ENCODE measurements at places on chromosomes 13 and 19.

DNA sequence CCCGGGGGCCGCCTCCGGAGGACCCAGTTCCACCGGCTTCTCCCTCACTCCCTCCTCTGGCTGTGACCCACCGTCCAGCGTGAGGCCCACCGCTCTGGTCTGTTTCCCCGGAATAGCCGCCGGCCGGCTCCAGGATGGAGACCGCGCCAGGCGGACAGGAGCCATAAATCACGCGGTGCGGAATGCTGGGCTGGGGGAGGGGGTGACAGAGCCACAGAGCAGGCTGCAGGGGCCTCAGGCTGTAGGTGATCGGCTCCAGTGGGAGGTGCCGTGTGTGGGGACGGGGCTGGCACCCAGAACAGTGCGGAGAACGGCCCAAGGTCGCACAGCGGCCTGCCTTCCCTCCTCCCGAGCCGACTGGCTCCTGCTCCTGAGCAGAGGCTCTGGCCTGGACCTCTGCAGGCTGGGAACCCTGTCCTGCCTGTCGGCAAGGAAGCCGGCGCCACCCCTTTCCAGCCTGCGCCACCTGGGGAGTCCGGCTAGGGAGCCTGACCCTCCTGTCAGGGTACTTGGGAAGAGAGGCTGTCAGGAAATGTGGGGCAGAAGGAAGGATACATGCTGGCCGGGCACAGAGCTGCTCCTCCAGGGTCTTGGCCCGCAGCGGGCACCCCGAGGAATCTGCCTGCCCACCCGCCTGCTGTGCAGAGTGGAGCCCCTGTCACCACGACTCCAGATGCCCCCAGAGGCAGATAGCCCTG, 8.3 kb downstream of the PIAS4 start:
- no peak for DNase-seq

- no peak for DNase-seq
Measured at GRCh38 chr19:4390567-4391305, 9.6 kb downstream of the SH3GL1 start.

DNA sequence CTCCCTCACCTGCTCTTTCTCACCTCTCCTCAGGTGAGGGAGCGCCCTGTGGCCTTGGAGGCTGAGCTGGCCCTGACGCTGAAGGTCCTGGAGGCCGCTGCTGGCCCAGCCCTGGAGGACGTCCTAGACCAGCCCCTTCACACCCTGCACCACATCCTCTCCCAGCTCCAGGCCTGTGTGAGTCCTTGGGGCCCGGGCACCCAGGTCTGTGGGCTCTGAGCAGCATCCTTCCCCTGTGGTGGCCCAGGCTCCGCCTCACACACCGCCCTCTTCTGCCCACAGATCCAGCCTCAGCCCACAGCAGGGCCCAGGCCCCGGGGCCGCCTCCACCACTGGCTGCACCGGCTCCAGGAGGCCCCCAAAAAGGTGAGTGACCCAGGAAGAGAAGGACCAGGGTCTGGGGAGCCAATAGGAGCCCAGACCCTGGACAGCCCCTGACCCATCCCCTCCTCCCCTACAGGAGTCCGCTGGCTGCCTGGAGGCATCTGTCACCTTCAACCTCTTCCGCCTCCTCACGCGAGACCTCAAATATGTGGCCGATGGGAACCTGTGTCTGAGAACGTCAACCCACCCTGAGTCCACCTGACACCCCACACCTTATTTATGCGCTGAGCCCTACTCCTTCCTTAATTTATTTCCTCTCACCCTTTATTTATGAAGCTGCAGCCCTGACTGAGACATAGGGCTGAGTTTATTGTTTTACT, 1.9 kb downstream of the IFNL1 start:
- DNase-seq, result no peak

DNA sequence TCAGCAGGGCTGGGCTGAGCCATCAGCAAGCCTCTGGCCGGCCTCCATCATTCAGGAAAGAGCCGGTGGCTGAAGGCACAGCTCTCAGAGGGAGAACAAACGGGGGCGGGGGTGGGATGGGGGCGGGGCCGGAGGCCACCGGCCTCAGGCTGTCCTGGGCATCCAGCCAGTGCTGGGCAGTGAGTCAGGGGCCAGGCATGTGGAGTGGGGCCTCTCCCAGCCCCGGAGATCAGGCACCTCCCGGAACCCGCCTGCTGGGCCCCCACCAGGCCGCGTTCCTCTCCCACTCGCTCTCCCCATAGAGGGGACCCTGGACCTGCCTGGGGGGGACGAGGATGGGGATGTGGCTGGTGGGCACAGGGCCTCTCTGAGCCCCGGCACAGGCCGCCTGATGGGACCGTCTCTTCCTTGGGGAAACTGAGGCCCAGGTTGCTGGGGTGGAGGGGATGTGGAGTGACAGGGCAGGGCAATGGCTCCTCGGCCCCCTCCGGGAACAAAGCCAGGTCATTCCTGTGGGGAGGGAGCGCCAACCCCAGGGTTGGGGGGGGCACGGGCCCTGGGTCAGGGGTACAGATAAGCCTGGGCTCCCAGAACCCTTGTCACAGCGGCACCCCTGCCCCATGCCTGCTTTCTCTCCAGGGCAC, 12.9 kb downstream of the SPC24 start:
- DNase-seq, result no peak

GRCh38 chr13:46339035-46339666, 47.9 kb downstream of the RUBCNL start:
- no peak for DNase-seq

GRCh38 chr13:50884265-50884664, 25.3 kb upstream of the RNASEH2B start:
- DNase-seq, result no peak

- no peak for DNase-seq
Measured at GRCh38 chr19:5977222-5977784, 637 bp downstream of the RANBP3 start.

GRCh38 chr13:112003396-112003795, 63.6 kb upstream of the SOX1 start:
- DNase-seq, result no peak

GRCh38 chr19:38197937-38198704, 25.9 kb downstream of the DPF1 start:
- peak; percentile 18 for DNase-seq

- DNase-seq, result peak; percentile 86
Measured at GRCh38 chr19:5824751-5825150, 14.8 kb downstream of the FUT6 start.

DNA sequence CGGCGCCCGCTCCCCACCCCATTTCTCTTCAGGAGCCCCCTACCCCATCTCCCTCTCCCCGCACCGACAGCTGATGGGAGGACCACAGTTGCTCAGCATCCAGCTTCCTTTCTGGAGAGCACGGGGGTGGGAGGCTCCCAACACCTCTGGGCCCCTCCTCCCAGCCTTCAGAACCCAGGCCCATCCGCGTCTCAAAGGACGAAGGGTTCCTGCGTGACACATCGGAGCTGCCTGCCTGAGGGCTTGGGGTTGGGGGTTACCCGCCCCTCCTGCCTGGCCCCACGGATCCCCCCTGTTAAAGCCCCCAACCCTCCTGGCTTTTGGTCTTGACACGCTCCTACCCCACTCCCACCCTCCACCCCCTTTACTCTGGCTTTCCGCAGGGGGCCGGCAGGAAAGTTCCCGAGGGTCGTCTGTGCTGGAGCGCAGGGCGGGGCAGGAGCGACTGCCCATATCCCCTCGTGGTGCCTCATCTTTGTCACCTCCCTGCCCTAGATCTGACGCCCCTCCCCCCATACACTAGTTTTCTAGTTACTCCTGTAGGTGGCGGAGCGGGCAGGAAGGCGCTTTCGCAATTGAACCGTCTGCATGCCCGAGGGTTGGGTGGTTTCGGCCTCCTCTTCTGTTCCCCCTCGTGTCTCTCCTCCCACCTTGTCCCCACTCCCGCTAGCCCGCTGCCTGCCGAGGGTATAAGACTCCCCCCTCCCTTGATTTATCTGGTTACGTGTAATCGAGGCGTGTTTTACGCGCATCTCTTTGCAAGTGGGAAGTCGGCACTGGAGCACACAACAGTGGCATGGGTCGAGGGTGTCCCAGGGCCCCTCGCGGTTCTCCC, 924 bp downstream of the TRAPPC5 start:
- DNase-seq, result peak; percentile 79

DNA sequence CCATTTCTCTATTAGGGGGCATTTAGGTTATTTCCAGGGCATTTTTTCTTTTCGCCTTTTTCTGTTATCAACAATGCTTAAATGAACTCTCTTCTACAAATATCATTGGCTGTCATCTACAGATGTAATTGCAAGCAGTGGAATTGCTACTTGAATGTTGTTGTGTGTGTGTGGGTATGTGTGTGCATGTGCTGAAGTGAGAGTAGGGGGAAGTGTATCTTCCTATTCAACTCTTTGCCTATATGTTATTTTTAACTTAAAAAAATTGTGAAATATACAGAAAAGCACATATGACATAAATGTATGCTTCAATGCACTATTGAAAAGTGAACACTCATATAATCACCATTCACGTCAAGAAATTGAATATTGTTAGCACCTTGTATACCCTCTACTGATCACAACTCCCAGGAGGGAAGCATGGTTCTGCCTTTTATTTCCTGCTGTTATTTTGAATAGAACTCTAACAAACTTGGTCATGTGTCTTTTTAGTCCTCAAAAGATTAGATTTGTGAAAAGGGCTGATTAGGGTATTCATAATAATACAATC, 24.7 kb downstream of the WDFY2 start:
- no peak for DNase-seq

DNA sequence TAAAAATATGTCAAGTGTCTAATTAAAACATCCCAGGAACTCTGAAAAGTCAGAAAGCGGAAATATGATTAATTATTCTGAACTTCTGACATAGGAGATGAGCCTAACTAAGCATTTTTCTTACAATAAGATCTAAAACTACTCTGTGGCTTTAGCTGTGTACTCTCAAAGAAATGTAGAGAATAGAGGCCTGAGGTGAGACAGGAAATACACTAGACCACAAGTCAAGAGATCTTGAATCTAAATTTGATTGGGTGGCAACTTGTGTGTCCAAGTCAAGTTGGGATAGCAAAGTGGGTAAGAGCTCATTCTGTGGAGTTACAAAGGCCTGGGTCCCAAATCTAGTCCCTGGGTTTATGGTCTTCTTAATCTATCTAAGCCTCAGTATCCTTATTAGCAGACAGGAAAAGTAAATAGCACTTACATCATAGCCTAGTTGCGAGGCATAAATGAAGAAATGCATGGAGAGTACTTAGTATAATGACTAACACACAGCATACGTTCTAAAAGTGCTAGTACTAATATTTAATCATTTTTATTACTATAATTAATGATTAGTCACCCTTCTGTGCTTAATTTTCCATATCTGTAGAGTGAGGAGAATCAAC, 9.4 kb upstream of the LRRC63 start:
- DNase-seq, result no peak

DNA sequence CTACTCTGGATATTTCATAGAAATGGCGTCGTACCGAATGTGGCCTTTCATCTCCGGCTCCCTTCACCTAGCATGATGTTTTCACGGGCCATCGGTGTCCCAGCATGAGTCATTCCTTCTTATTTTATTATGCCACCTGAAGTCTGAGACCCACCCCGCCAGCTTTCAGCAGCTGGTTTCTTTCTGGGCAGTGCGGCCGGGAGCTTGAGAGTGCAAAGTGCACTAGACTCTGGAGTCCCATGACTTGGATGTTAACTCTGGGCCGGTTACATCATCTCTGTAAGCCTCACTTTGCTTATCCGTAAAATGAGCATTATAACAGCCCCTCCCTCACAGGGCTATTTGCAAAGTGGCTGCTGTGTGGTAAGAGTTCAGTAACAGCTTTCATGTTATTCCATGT, 5.8 kb upstream of the KMT5C start:
- DNase-seq, result no peak

DNA sequence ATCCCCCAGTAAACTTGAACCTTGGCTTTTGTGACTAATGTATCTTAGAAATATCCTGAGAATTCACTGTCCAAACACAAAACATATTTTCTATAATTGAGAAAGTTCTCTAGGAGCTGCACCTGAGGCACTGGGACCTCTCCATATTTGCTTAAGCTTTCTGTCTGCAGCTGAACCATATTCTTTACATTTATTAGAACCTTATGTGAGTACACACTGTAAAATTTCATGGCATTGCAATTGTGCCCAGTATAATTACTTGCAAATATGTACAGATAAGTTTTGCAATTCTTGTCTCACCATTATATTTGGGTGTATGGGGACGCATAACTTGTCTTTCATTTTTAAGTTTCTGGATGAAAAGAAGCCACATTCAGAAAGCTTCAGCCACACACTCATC, 280.7 kb upstream of the KLHL1 start:
- no peak for DNase-seq

DNA sequence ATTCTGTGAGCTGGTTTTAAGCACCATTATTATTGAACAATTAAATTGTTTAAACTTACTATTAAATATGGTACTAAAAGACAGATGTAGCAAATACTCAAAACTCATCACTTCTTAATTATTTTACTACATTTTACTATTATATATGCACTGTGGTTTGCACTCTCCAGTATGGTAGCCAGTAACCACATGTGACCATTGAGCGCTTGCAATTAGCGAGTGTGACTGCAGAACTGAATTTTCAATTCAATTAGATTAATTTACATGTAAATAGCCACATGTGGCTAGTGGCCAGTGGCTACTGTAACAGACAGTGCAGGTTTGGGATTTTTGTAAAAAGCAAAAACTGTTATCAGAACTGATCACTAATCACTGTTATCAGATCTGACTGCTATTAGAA, 208.2 kb upstream of the SOX21 start:
- no peak for DNase-seq

DNA sequence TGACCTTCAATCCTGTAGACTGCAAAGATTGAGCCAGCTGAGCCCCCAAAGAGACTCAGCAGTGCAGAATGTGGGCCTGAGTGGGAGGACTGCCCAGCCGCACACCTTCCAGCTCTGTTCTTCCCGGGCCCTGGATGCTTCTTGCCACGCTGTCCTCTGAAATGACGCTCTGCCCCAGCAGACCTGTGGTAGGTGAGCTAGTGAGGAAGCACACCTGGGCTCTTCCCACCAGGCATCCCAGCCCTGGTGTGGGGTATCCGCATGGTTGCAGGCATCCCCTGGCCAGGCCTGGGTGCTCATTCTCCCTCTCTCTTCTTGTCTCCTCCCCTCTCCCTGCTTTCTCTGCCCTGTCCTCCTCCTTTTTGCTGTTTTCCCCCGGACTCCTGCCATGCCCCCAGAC, 9.8 kb upstream of the MZF1 start:
- no peak for DNase-seq

DNA sequence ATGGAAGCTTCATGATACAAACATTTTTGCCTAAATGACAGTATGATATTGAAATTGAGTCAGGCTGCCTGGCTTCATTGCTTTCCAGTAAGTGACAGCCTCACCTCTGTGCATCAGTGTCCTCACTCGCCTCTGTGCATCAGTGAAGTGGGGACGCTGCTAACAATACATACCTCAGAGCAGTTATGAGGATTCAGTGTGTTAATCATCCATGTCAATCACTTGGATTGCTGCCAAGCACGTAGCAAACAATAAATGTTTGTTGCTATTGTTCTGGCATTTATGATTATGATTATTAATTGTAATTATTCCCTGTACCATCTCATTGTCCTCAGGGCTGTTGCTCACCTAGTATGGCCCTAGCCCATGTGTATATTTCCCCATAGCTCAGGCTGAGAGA, 8.8 kb downstream of the PPP2R1A start:
- DNase-seq, result no peak

GRCh38 chr13:112803422-112803821, 113.6 kb downstream of the ATP11A start:
- DNase-seq, result no peak

GRCh38 chr19:48965806-48966540, 864 bp downstream of the FTL start:
- peak; percentile 96 for DNase-seq

- DNase-seq, result no peak
Measured at GRCh38 chr19:28469544-28469943, 743.4 kb downstream of the UQCRFS1 start.

- no peak for DNase-seq
Measured at GRCh38 chr13:41244556-41244955, 18.8 kb downstream of the MTRF1 start.

GRCh38 chr13:63942372-63942771, 2526.7 kb upstream of the PCDH20 start:
- DNase-seq, result no peak

Data from NCI-H82 (cell line).